HCT116 (cell line): ENCODE measurements at places on chromosomes 2 and 18. TPM values are rescaled to one million over a fixed set of nuclear protein-coding genes. Genes with fewer than 3 reads are reported as not detected.

Gene CXCR4
- 1.3 TPM for total RNA-seq

Gene SLC19A3
- total RNA-seq = not detected

Gene RGPD4
- total RNA-seq = 0.07 TPM

Gene GRHL1
- total RNA-seq = 8.5 TPM

GRCh38 chr2:222309361-222309760, 10.6 kb upstream of the PAX3 start:
- no peaks in the 10 kb centered on the region for H3K4me1 ChIP-seq
- no peak for DNase-seq
- no peaks in the 10 kb centered on the region for H3K36me3 ChIP-seq
- H3K4me3 ChIP-seq = no peak overlapping the region
- no peak overlapping the region for H3K27ac ChIP-seq

GRCh38 chr2:78093436-78093835, 571.3 kb upstream of the LRRTM4 start:
- no peaks in the 10 kb centered on the region for H3K27me3 ChIP-seq
- no peaks in the 10 kb centered on the region for H3K4me1 ChIP-seq
- no peaks in the 10 kb centered on the region for H3K36me3 ChIP-seq
- no peak overlapping the region for H3K4me3 ChIP-seq
- H3K27ac ChIP-seq = no peak overlapping the region
- no peak for DNase-seq

DNA sequence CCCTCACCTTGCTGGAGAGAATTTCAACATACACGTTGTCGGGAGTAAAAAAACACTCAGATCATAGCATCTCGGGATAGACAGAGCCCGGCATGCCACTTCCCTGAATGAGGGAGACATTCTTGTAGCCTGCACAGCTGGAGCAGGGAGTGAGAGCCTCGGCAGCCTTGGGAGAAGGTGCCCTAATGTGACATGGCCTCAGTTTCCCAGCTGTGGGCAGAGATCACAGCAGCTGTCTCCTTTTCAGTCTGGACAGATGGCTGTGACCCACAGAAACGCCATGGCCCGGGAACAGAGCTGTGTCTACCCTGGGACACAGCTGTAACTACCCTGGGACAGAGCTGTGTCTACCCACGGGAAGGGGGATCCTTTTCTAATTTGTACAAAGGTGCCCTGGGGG, 55.9 kb downstream of the HS1BP3 start:
- H3K36me3 ChIP-seq = no peaks in the 10 kb centered on the region
- H3K27me3 ChIP-seq = no peaks in the 10 kb centered on the region
- DNase-seq = no peak
- H3K4me1 ChIP-seq = peaks cover 52% of the 10 kb centered on the region
- H3K27ac ChIP-seq = no peak overlapping the region; the same call in 1 of the 2 replicates
- no peak overlapping the region for H3K4me3 ChIP-seq

DNA sequence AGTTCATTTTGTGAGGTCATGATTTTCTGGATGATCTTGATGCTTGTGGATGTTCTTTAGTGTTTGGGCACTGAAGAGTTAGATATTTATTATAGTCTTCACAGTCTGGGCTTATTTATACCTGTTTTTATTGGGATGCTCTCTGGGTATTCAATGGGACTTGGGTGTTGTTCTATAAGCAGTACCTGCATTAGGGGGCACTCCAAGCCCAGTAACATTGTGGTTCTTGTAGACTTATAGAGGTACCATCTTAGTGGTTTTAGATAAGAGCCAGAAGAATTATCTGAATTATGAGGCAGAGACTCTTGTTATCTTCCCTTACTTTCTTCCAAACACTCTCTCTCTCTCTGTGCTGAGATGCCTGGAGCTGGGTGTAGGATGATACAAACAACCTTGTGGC, 470.0 kb downstream of the PIK3C3 start:
- no peak for DNase-seq
- H3K36me3 ChIP-seq = no peaks in the 10 kb centered on the region
- H3K4me3 ChIP-seq = no peak overlapping the region
- no peaks in the 10 kb centered on the region for H3K4me1 ChIP-seq

GRCh38 chr2:30185178-30185577, 38.4 kb downstream of the YPEL5 start:
- no peak overlapping the region for H3K4me3 ChIP-seq
- no peaks in the 10 kb centered on the region for H3K4me1 ChIP-seq
- no peak for DNase-seq
- H3K27ac ChIP-seq = no peak overlapping the region
- 0 out of 2 replicates have a peak, but pooled peaks cover 2% of the 10 kb centered on the region for H3K27me3 ChIP-seq

- H3K4me3 ChIP-seq = no peak overlapping the region
- H3K27ac ChIP-seq = no peak overlapping the region
- peaks cover 16% of the 10 kb centered on the region; the same call in 1 of the 2 replicates for H3K27me3 ChIP-seq
- H3K4me1 ChIP-seq = no peaks in the 10 kb centered on the region
Measured at GRCh38 chr2:219058541-219059374, 2.0 kb downstream of the IHH start.

DNA sequence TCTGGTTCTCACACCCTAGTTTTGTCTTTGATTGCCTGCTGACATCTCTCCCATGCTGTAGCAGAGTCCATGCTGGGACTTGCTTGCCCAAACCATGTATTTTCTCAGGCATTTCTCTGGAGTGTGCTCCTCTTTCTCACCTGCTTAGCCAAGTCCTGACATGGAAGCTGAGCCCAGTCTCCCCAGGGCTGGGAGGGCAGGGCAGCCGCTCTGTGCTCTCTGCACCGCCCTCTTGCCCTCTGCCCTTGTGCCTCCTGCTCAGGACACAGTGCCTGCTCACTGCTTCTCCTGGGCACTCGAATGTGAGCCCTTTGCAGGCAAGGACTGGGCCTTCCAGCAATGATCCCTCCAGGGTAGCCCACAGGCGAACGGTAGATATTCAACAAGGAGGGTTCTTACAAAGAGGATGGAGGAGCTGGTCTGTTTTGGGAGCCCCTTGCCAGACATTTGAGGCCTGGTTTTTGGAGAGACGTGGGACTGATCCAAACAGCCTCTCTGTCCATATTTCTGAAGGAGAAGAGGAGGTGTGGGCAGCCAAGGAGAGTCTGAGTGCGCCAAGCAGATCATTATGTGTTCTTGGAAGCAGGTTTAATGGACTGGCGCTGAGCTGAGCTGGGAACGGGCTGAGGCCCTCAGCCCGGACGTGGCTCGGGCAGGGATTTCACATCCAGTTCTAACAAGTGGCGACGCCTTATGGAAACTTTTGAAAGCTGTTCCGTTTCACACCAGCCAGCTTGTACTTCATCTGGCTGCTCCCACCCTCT, 4.0 kb downstream of the SLC14A2 start:
- H3K36me3 ChIP-seq = no peaks in the 10 kb centered on the region
- H3K27ac ChIP-seq = no peak overlapping the region
- no peak for DNase-seq
- H3K4me3 ChIP-seq = no peak overlapping the region
- peaks cover 15% of the 10 kb centered on the region for H3K4me1 ChIP-seq
- H3K27me3 ChIP-seq = peaks cover 29% of the 10 kb centered on the region

DNA sequence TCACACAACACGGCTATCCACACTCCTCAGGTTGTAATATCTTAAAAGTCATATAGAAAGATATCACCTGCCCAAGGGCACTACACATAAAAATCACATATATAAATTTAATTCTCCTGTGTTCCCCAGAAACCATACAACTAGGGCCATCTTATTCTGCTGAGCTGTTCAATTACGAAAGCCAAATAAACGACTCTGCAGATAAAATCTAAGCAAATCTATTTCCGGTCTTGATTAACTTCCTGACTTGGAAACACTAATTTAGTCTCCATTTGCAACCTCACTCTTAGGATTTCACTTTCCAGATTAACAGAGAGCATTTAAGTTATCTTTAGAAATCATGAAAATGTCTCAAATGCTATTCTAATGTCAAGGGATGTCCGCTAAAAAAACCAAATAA, 23.9 kb upstream of the STK17B start:
- no peak overlapping the region for H3K27ac ChIP-seq
- no peaks in the 10 kb centered on the region for H3K36me3 ChIP-seq
- H3K4me3 ChIP-seq = no peak overlapping the region
- no peak for DNase-seq
- H3K27me3 ChIP-seq = no peaks in the 10 kb centered on the region
